Naive B cell (primary cell): ENCODE measurements at places on chromosomes 16 and 17.

DNA sequence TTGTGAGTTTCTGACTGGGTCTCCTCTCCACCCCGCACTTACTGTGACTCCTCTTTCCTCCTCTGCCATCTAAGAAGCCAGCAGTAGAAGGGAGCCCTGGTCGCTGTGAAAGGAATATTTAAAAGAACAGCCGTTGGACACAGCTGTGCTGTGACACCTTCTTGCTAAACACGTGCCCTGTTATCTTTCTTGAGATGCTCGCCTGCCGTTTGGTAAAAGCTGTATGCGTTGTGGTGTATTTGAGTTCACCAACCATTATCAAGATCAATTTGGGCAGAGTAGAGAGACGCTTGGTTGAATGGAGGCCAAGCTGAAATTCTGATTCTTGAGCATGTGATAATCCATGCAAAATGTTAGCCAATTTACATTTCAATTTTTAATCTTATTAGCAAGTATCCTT, 3.8 kb downstream of the GID4 start:
- DNase-seq: no peak

DNA sequence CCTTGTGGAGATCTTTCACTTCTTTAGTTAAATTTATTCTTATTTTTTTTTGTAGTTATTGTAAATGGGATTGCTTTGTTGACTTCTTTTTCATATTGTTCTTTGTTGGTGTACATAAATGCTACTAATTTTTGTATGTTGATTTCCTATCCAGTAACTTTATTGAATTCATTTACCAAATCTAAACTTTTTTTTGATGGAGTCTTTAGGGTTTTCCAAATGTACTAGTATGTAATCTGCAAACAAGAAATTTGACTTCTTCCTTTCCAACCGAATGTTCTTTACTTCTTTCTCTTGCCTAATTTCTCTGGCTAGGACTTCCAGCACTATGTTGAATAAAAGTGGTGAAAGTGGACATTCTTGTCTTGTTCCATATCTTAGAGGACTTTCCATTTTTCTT, 41.8 kb upstream of the NACA2 start:
- no peak for DNase-seq

GRCh38 chr16:57104706-57105105, 12.3 kb downstream of the CPNE2 start:
- DNase-seq: no peak

- no peak for DNase-seq
Observed at GRCh38 chr17:44773140-44773539, 14.4 kb downstream of the ADAM11 start.

DNA sequence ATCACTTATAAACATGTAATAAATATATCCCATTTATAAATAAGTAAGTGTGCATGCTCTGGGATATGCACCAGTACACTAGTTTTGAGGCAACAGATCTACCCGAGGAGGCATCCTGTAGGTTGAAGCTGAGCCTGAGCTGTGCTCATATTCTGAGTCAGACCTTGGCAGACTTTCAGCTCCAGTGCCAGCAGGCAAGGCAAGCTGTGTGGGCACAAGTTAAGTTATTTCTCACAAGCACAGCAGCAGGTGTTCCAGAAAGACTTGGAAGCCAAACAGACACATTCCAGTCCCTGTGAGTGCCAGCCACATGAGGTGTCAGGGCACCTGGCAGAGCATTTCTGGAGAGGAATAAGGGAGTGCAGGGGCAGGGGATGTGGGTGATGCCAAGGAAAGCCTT, 1.3 kb upstream of the CLEC19A start:
- no peak for DNase-seq

GRCh38 chr17:36443777-36444176, 42.7 kb upstream of the ZNHIT3 start:
- DNase-seq: no peak

DNA sequence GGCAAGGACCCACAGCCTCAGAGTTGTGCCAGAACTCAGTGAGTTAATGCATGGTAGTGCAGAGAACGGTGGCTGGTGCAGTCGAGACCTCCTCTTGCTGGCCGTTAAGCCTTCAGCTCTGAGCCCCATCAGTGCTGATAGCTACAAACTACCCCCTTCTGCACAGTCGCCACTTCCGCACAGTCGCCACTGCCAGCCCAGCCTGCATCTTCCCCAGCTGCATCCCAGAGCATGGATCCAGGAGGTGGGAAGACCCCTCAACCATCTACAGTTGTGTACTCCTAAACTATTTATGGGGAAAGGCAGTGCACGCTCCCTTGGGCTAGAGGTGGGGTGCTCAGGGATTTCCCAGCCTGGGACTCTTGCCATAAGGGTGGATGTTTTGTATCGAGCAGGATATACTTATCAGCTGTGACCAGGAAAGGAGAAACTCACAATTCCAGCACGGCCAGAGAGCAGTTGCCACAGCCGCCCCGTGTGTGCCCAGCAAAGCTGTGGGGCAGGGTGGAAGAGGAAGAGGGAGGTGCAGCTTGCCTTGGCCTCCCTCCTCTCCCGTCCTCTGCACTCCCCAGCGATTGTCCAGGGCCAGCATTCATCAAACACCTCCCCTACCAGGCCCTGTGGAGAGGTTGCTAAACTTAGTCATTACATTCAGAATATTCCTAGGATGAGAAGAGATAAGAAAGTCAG, 49.5 kb upstream of the CMIP start:
- no peak for DNase-seq

- no peak for DNase-seq
Observed at GRCh38 chr16:84883301-84883700, 63.5 kb downstream of the CRISPLD2 start.

DNA sequence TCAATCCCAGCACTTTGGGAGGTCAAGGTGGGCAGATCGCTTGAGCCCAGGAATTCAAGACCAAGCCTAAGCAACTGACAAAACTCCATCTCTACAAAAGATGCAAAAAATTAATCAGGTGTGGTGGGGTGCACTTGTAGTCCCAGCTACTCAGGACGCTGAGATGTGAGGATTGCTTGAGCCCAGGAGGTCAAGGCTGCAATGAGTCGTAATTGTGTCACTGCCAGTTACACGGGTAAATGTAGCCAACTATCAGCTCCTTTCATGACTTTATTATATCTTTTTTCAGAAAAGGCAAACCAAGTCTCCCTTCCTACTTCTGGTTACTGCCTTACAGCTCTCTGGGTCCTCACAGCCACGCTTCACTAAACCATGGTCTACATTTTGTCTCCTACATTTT, 4.0 kb downstream of the SDF2 start:
- no peak for DNase-seq

DNA sequence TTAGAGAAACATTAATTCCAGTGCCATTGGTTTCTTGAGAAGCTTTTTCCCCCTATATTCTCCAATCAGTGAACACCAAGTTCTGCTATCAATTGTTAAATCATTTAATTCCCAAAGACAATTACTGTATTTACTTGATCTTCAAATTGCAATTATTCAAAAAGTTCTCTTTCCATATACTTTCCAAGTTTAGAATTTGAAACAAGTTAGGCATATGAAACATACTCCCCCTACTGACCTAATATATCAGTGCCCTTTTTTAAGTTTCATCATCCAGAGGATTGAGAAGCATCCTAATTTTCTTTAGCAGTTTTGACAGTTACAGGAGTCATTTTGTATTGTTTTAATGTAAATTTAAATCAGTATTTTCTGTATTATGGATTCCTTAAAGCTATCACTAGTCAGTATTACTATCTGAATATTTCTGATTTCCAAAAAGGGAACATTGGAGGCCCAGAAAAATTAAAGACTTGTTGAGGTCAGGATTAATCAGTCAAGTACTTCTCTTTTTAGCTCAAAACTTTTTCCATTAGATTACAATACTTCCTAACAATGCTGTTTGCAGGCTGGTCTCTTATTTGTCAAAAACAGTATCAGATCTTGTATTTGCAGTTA, 16.3 kb downstream of the MEIOC start:
- DNase-seq: no peak

DNA sequence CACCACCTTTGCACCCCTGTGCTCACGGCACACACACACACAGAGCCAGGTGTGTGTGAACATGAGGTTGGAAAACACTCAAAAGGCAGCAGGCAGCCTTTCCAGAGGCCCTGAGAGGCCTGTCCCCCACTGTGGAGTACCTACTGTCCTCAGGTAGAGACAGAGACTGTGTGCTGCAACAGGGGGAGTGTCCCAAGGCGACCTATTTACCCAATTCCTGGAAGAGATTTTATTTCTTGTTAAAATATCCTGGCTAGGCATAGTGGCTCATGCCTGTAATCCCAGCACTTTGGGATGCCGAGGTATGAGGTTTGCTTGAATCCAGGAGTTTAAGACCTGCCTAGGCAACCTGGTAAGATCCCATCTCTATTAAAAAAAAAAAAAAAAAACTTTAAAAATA, 108.5 kb downstream of the COPRS start:
- DNase-seq: no peak

DNA sequence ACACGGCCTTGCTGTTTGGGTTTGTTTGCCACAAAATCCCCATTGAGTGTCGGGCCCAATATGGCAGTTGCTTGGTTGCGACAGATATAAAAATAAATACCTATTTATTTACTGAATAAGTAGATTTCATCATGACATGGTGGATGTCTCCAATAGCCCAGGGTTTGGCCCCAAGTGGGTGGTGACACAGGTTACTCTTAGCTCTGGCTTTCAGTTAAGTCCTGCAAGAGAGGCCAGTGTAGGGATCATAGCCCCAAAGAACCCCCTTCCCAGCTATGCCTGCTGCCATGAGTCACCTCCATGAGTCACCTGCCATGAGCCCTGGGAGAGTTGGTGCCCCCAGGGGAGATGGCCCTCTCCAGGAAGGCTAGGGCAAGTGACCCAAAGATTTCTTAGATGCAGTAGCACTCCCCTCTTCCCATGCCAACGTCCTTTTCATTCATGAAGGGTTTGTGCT, 78.7 kb upstream of the LGALS9 start:
- DNase-seq: no peak

GRCh38 chr17:47803201-47803600, 18.4 kb downstream of the OSBPL7 start:
- no peak for DNase-seq

GRCh38 chr17:31916491-31917064, 15.1 kb upstream of the UTP6 start:
- DNase-seq: no peak

- no peak for DNase-seq
Observed at GRCh38 chr16:53745753-53746266, 41.9 kb downstream of the FTO start.

- DNase-seq: no peak
Observed at GRCh38 chr17:37661400-37662014, 18.3 kb upstream of the DDX52 start.

DNA sequence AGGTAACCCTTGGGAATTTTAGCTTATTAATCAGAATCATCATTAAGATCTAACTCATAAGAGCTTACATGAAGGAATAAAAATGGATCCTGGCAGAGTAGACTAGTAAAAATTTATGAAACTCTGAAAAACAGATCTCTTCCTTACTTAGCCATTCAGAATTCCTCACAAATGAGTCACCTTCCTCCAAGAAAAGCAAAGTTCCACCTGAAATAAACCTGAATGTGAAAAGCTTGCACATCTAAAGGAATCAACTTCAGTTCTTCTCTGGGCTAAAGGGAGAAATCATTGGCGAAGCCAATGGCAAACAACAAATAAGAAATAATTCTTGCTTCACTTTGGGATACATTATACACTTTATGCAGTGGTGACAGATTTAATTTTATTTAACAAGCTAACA, 22.7 kb downstream of the MYO1D start:
- no peak for DNase-seq

GRCh38 chr17:59695945-59696681, 11.1 kb downstream of the PTRH2 start:
- no peak for DNase-seq

GRCh38 chr17:79531191-79532095, 79.4 kb downstream of the RBFOX3 start:
- DNase-seq: no peak

- no peak for DNase-seq
Observed at GRCh38 chr17:71649941-71650350, 470.9 kb upstream of the SOX9 start.

GRCh38 chr16:68404736-68405345, 43.5 kb downstream of the SMPD3 start:
- no peak for DNase-seq

- DNase-seq: no peak
Observed at GRCh38 chr16:19001788-19002187, 18.1 kb downstream of the TMC7 start.

DNA sequence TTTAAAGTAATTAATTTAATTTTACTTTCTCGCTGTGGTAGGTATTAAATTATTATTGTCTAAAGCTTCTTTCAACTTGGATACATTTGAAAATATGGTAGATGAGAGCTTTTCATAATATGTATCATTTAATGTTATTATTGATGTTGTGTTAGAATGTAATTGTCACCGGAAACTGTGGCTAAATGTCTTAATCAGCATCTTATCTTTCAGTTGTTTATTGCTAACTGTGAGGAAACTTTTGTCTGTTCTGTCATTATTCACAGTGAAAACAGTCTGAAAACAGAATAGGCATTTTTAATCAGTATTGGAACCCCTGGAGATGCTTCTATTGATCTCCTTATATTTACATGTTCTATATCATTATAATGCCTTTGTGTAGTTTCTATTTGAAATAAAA, 120.7 kb downstream of the STXBP4 start:
- no peak for DNase-seq

DNA sequence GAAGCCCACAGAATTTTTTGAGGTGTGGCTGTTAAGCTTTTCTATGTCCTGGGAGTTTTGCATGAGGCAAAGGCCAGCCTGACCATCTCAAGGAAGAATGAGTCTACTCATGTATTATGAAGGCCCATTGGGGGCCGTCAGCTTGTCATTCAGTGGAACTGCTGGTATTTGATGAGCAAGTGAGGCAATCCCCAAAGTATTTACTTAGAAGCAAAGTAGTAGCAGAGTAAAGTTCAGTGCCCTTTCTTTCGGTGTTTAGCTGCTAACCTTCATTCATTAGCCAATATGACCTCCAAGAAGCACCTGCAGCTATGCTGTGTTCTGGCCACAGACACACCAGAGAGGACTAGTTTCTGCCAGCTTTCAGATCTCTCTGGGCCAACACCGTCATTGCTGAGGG, 80.2 kb downstream of the RPA1 start:
- no peak for DNase-seq

- no peak for DNase-seq
Observed at GRCh38 chr16:31118223-31119155, 1.0 kb downstream of the KAT8 start.

- no peak for DNase-seq
Observed at GRCh38 chr17:45296833-45297124, 20.0 kb downstream of the MAP3K14 start.
